ENCODE measurements at places on chromosomes 6 and 20.

GRCh38 chr6:155461556-155461955 is 5.9 kb upstream of the NOX3 start:
- DNase-seq = peak; percentile 86

DNA sequence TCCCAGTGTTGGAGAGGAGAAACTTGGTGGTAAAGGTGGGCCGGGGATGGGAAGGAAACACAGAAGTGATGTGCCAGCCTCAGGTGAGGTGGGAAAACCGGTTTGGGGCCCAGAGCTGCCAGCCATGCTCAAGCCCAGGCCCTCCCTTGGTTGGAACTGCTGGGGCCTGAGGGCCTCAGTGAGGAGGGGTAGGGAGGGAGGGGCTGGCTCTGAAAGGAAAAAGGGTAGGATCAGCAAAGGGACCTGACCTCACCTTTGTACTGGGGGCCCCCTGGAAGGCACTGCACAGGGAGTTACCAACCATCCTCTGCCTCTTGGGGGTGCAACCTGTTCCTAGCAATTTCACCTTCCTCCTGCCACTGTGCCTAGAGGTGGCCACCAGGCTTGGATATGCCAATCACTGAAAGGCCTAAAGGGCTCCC is 1.8 kb upstream of the SPEF1 start:
- no peak for DNase-seq

DNA sequence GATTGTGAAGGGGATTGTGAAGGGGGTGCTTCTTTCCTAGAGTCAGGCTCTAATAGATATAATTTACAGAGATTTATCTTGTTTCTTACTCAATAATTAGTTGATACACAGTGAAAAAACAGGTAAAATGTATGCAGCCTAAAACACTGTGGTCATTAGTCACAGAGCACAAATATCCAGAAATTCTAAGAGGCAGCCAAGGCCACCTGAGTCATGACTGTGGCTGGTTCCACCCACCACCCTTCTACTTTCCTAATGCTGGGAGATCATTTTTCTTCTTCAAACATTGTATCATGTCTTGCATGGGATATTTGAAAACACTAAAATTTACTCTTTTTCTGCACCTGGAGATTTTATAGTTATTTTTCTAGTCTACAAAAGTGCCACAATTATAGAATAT is 181.6 kb downstream of the OTOR start:
- DNase-seq = no peak

DNA sequence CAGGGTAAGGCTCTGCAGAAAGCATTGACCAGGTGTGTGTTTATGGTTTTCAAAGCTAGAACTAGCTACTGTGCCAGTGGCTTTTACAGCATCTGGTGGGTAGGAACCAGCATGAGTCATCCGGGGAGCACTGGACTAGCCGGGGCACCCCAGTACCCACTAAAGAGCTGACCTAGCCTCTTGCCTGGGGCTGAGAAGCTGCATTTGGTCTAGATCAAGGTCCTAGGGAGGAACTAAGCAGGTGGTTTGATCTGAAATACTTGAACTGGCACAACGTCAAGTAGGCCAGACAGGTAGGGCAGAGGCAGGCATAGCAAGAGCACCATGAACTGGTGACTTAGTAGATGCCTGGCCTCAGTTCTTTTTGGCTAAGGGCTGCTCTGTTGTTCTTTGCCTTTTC is 109.8 kb upstream of the PTPRK start:
- DNase-seq = no peak

GRCh38 chr6:21201187-21201586 is 392.4 kb upstream of the SOX4 start:
- DNase-seq = no peak

DNA sequence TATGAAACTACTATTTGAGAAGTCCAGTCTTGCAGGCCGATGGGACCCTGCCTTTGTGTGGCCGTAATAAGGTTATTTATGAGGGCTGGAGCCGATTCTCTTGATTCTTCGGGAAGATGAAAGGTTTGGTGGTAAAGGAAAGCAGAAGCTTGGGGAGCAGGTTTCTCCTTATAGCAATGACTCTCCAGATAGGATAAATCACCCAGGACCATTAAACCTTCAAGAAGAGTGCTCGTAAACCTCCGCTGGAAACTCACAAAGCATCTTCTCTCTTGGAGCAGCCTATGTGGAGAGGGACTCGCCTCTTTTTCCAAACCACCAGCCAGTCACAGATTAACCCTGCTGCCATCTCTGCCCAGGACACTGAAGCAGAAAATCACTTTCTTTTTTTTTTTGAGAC is 69.6 kb upstream of the SALL4 start:
- DNase-seq = no peak

DNA sequence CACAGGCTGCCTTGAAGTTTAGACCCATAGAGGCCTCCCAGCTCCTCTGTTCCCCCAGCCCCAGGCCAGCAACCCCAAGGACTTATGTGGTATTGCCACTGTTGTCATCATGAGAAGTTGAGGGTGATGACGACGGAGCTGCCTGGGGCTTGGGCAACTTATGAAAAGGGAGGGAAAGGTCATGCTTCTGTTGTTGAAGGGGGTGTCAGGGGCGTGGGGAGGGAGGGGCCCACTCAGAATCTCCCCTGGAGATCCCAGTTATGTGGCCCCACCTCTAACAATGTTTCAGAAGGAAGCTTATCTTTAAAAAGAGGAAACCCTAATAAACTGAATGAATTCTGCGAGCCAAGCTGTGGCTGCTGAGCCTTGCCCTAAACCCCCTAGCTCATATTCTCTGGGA is 4.2 kb downstream of the ADTRP start:
- no peak for DNase-seq

DNA sequence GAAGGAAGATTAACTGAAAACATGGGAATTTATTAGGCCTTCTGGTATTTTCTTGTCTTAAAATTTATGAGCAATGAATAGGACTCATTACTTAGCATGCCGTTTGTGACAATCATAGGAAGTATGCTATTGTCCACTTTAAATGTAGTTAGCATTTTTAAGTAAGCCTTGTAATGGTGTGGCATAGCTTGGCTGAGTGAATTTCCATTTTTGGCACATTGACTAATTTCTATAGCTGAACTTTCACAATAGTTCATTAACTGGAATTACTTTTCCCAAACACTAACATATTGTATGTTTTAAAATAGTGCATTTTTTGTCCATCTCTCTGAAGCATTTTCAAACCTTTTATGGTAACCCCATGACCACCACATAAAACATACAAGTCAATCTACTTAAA is 15.7 kb downstream of the RSPO3 start:
- DNase-seq = no peak

- no peak for DNase-seq
These were observed 148.3 kb downstream of the TFAP2B start for GRCh38 chr6:50966986-50967385.

- no peak for DNase-seq
These were observed 551 bp downstream of the TREML2 start for GRCh38 chr6:41200296-41200900.

GRCh38 chr20:63626424-63627128 is at the start of gene GMEB2:
Gene GMEB2, minus strand, starts transcription at chr20:63627101. Its CDS starts 7,704 bp downstream, at chr20:63619397.
- DNase-seq = peak; percentile 69

Data from spinal cord (tissue), 10 donors.